ENCODE measurements at places on chromosomes 4 and X.
A peak's percentile ranks its signal among the peaks of the same experiment; 100 is the strongest.

GRCh38 chr4:6806924-6807626 is 24.5 kb downstream of the KIAA0232 start:
- no peak for DNase-seq

- DNase-seq = no peak
Measured at GRCh38 chr4:148420397-148420796, 21.8 kb downstream of the NR3C2 start.

DNA sequence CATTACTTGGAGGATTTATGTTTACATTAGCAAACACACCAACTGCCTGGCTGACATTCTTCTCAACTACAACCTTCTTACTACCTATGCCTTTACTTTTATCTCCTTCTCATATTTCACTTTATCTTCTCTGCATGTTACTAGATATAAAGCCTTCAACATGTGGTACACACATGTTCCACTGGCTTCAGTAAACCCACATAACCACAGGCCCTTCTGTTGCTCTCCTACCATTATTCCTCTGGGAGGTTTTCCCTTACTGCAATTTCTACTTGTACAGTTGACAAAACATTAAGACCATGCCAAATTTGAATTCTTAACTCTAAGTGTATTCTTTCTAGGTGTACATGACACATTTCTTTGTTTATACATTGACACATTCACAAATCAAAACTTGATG is 133.1 kb downstream of the ARAP2 start:
- no peak for DNase-seq

DNA sequence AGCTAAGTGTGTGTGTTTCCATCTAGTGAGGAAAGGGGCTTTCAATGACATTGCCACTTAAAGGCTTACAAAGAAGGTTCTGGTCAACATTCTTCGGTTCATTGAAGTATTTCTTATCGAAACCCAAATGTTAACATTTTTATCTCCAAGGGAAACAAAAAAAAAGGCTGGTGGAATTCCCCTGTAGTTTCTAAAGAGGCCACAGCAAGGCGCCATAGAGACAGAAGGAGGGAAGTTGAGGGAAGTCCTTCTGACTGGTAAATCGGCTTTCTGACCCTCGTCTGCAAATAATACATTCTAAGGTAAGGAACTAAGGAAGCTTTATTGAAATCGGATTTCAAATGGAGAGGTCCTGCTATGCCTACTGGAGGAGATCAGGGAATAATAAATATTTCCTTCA is 1.7 kb upstream of the ZFP42 start:
- no peak for DNase-seq

GRCh38 chrX:81355436-81355835 is 153.5 kb downstream of the SH3BGRL start:
- no peak for DNase-seq

- no peak for DNase-seq
Measured at GRCh38 chrX:46330981-46331380, 214.2 kb downstream of the ZNF674 start.

DNA sequence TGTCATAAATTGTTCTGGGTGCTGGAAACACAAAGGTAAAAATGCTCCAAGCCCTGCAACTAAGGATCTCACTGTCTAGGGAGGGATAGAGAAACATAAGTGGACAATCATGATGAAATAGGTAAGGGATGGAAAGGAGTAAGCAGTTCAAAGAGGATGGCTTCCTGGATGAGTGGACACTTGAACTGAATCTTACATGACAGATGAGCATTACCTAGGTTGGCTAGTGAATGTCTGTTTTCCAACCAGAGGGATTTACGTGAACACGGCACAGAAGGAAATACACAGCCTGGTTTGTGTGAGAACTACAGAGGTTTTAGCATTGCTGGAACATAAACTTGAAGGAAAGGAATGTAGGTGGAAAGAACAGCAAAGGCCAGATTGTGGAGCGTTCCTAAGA is 150.2 kb upstream of the GALNT7 start:
- DNase-seq = no peak

GRCh38 chrX:133175605-133176004 is 42.5 kb downstream of the TFDP3 start:
- no peak for DNase-seq

DNA sequence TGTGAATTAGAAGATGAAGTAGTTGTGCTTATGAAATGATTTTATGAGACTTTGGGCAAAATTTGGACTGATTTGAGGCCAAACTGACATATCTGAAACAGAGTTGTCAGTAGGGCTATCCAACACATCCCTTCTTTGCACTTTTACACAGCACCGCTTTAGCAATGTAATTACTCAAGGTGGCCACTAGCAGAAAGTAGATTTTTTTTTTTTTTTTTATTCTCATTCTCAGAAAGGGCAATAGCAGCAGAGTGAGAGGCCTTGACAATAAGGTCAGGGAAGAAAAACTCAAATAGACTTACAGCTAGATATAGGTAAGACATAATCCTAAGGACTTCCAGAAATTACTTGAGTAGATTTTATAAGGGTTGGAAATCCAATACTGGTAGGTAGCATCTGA is 414.3 kb downstream of the NAP1L3 start:
- no peak for DNase-seq

DNA sequence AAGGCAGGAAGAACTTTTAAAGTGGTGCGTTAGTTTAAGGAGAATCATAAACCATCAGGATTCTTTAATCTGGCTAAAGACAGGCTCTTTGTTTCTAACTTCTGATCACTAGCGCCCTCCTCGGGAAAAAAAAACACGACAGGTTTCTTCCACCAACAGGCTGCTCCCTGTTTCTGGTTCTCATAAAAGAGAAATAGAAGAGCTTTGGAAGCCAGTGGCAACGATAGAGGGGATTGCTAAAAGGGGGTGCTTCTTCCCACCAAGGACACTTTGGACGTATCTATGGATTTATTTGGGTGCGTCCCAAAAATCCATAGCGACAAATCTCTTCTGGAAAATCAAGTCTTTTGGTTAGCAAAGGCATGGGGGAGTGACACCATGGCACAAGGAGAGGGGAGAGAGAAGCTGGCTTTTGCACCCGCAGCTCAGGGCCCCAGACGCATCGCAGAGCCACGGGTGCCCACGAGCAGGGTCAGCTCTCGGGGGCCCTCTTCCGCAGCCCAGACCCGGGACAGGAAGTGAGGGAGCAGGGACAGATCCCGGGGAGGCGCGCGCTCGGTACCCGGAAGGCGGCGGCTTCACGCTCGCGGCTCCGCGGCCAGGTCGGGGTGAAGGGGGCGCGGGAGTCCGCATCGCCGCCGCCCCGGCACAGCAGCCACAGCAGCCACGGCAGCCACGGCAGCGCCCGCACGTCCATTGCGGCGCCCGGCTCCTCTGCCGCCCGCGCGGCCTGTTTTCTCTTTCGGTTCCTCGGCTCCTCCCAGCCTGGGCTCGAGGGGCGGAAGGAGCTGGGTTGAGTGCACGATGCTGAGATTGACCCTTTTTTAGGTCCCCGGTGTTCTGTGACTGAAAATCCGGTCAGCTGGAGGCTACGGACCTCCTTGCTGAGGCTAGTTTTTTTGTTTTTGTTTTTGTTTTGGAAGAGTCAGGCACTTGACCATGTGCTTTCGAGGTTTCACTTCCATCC is at the start of gene CTSO:
TSS of gene CTSO (minus strand) at position 716 of the 967 bp plus-strand sequence. CDS start at position 697, 19 bp downstream.
- peak; percentile 39 for DNase-seq

GRCh38 chr4:148790246-148790645 is 348.0 kb upstream of the NR3C2 start:
- no peak for DNase-seq

DNA sequence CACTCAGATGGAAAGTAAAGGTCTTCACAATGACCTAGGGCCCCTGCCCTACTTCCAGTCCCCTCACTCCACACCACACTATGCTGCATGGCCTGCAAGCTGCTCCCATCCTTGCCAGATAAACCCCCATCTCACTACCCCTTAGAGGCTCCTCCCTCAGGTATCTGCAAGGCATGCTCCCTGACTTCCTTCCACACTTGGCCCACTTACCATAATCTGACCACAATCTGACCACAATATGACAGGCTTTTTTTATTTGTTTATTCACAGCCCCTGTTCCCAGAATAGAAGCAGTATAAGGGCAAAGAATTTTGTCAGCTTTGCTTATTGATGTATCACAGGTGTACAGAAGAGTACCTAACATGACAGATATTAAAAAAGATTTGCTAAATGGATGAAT is 124.7 kb downstream of the CAMK2D start:
- no peak for DNase-seq

- DNase-seq = no peak
Measured at GRCh38 chrX:65745427-65745826, 78.0 kb downstream of the MSN start.

DNA sequence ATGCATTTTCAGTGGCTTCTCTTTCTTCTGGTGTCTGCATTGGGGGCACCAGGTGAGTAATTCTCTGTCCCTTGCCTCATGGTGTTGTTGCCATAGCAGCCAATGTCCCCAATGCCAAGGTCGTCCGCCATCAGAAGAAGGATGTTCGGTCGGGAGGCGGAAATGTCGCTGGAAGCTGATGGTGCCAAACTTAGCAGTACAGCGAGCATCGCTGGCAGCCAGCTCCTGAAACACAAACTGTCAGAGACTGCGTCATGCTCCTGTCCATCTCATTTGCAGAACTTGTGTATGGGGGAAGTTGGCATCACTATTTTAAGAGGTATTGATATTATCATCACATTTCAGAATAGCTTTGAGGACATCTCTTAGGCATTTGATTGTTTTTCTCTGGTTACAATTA is 29.1 kb upstream of the ARSD start:
- no peak for DNase-seq

GRCh38 chr4:163808011-163808410 is 313.5 kb downstream of the TMA16 start:
- DNase-seq = no peak

DNA sequence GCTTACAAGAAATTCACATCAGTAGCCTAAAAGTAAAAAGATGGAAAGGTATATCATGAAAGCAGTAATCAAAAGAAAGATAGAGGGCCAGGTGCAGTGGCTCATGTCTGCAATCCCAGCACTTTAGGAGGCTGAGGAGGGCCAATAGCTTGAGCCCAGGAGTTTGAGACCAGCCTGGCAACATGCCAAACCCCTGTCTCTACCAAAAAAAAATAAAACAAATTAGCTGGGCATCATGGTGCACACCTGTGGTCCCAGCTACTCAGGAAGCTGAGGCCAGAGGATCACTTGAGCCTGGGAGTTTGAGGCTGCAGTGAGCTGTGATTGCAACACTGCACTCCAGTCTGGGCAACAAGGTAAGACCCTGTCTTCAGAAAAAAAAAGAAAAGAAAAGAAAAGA is 55.5 kb downstream of the GSPT2 start:
- no peak for DNase-seq

DNA sequence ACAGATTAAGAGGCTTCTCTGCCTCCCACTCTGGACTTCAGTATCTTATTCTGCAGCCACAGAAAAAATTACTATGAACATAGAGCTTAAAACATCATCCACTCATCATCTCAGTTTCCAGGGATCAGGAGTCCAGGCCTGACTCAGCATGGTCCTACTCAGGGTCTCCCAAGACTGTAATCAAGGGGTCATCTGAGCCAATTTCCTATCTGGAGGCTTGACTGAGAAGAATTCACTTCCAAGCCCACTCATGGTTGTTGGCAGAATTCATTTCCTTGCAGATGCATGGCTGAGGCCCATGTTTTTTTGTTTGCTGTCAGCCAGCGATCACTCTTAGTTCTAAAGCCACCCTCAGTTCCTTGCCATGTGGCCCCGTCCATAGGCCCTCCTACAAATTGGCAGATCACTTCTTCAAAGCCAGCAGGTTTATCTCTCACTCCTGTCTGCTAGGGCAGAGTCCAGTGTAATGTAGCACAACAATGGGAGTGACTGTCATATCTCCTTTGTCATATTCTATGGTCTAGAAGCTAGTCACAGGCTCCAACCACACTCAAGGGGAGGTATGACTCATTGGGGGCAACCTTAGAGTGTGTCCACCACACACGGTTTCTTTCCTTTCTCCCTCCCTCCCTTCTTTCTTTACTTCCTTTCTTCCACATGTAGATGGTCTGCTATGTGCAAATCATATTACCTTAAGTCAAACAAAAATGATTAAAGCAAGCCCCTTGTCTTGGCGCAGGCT is 251.6 kb downstream of the QDPR start:
- DNase-seq = no peak

GRCh38 chr4:186684889-186685309 is 38.8 kb downstream of the FAT1 start:
- DNase-seq = no peak

DNA sequence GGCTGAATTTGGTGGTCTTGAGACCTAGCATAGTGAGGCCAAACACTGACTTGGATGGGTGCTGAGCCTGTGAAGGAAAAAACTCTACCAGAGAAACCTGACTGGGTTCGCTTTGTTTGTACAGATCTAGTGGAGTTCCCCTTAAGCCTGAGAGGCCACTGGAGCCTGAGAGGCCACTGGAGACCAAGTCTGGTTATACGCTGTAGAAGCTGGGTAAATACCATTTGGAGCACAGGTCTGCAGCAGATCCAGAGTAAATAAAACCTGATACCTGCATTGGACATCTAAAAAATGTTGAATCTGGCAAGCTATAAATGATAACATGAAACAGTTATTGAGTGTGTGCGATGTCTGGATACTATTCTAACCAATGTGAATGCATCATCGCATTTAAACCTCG is 104.3 kb upstream of the IGSF1 start:
- no peak for DNase-seq

GRCh38 chrX:44874420-44875184 is 1.6 kb downstream of the KDM6A start:
- no peak for DNase-seq

DNA sequence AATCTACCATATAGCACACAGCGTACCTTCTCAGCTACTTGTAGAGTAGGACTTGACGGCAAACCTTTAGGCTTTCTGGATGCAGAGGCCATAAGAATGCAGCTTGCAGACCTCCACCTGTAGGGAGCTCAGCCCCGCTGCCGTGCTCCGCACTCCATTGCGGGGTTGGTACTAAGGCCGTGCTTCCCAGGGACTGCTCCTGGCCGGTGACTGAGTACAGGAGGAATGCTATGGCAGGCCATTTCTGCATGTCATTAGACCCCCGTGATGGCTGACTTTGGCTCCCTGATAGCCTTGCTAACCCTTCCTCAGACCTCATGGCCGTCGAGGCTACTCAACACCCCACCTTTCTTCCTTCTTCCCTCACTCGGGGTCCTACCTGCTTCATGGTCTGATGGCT is 26.4 kb downstream of the TIGD2 start:
- DNase-seq = no peak

GRCh38 chr4:65617416-65617815 is 52.9 kb downstream of the EPHA5 start:
- DNase-seq = no peak

DNA sequence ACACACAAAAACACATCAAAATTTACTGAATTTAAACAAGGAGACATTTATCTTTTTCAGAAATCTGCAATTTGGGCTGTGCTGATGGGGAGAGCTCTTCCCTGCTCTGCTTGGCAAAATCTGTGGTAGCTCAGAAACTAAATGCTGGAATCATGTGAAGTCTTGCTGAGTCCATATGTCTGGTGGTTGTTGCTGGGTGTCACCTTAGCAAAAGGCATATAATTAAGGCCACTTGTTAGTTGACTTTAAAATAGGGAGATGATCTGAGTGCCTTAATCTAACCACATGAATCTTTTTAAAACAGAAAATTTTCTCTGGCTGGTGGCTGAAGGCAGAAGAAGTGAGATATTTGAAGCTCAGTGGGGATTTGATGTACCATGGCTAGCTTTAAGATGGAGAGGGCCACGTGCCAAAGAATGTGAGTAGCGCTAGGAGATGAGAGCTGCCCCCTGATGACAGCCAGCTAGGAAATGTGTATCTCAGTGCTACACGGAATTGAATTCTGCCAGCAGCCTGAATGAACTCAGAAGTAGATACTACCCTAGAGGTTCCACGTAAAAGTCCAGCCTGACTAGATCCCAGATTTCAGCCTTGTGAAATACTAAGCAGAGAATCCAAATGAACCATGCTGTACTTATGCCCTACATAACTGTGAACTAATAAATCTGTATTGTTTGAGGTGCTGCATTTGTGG is 7.6 kb upstream of the GUF1 start:
- no peak for DNase-seq
